ENCODE measurements at places on chromosomes 2 and 18. TPM values are rescaled to one million over a fixed set of nuclear protein-coding genes. Genes with fewer than 3 reads are reported as not detected.

DNA sequence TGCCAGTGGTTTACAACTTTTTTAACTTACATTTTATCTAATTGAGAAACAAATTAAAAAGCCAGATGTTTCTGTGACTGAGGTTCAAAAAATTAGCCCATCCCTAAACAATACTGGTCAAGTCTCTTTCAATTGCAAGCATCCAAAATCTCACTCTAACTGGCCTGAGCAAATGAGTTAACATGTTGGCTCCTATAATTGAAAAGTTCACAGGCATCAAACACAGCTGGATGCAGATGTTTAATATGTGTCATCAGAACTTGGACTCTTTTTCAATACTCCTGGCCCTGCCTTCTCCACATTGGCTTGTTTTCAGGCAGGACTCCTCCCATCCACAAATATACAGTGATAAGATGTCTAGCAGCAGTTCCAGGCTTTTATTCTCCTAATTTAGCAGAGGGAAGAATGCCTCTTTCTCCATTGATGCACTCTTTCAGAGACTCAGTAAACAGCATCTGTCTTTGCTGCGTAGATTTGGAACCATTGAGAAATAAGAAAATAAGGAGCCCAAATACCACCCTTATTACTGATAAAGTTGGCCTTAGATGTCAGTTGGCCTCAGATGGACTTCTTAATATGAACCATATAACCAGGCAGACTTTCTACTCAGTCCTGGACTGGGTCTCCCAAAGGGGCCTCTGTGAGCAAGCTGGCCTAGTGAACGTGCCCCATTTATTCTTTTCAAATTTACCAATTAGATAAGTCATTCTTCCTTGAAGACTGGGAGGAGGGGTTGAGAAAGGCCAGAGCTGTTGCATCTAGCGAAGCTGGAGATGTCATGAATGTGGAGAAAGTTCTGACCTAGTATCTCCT, 30.4 kb upstream of the FN1 start:
- peak; percentile 37 for DNase-seq

DNA sequence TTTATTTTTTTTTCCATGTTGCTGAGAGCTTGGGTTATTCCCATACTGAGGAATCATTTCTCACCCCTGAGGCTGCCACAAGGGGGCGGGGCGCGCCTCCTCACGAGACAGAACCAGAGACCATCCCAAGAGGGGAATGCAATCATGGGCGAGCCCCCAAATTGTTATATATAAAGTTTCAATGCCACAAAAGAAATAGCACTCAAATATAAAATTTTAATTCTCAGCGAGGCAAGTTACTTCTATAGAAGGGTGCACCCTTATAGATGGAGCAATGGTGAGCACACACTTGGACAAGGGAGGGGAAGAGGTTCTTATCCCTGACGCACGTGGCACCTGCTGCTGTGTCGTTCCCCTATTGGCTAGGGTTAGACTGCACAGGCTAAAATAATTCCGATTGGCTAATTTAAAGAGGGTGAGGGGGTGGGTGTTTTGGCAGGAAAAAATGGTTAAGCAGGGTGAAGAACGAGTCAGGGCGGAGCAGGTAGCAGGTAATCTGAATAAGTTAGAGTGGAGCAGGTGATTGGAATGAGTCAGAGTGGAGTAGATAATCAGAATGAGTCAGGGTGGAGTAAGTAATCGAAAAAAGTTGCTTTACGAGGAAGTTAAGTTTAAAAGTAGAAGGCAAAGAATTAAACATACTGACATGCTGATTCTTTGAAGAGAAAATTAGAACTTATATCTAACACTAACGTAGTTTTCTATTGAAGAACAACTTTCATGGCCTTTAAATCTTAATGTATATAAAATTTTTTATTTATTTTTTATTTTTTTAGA, 177.5 kb downstream of the MTCL1 start:
- DNase-seq: no peak

- DNase-seq: no peak
Measured at GRCh38 chr2:223235986-223236385, 184.0 kb downstream of the KCNE4 start.

GRCh38 chr2:113672326-113672932, 45.4 kb downstream of the RABL2A start:
- no peak for DNase-seq

DNA sequence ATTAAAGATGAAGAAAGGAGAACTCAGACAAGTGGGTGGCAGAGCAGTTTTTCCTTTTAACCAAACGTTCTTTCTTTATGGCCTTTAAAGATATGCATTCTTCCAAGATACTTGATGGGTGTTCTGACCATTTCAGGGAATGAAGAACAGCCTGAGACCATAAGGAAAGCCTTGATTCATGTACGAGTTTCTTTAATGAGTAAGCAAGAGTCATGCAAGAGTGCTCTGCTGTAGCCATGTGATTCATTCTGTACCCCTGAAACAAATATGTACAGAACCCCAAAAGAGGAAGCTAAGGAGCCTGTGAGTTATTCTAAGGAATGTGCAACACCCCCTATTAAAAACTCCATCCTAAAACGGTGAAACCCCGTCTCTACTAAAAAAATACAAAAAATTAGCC, 372.8 kb downstream of the MTX2 start:
- no peak for DNase-seq

DNA sequence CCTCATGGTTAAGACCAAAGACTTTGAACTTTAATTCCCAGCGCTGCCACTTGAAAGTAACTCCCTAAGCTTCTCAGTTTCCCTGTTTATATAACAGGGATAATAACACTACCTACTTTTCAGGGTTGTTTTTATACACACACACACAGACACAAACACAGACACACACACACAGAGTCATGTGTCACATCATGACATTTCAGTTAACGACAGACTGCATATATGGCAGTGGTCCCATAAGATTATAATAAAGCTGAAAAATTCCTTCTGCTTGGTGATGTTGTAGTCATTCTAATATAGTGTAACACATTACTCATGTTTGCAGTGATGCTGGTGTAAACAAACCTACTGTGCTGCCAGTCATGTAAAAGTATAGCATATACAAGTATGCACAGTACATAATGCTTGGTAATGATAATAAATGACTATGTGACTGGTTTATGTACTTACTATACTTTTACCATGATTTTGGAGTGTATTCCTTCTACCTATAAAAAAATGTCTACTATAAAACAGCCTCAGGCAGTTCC, 89.2 kb upstream of the ITGA4 start:
- no peak for DNase-seq

GRCh38 chr2:64166637-64167420, 22.6 kb upstream of the PELI1 start:
- no peak for DNase-seq

GRCh38 chr2:223643309-223643708, 41.1 kb upstream of the SCG2 start:
- no peak for DNase-seq

Gene FBLN7
- 0.32 TPM for total RNA-seq

Gene KATNAL2
- total RNA-seq: 2.7 TPM

Gene INHA
- 1.5 TPM for total RNA-seq

Gene HJURP
- total RNA-seq: 0.52 TPM

Measured in left ventricle myocardium superior (tissue), 1 donor.